Mesenchymal stem cell (in vitro differentiated cells and primary cell): ENCODE measurements at places on chromosomes 2 and 18.

DNA sequence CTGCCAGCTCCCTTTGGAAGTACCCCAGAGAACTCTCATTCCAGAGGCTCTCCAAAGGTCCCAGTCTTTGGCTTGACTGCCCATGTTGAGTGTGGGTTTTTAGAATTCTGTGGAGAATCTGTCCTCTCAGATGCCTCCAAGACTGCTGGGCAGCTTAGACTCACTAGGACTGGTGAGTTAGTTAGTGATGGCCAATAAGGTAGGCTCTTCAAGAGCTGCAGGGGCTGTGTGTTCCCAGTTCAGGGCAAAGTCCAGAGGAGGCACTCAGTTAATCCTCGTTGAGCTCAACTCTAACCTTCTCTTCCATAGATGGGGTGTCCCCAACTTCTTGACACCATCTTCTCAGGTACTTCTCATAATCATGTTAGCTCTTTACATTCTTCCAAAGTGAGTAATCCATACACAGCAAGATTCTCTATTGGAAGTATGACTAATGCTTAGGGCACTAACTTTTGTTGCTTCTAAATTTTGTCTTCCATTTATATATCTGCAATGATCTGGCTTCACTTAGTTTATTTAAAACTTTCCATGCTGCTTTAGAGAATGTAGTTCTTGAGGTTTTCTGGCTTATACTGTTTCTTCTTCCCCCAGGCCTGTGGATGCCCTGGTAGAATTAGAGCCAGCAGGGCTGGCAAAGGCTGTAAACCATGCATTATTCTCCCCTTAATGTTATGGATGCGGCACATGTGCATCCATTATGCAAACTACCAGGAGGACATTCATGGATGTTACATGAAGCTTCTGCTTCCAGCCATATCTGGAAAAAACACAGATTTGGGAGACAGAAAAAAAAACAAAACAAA, 88.9 kb downstream of the POLE4 start:
- peak; percentile 29 for DNase-seq

GRCh38 chr18:45835057-45835636, 9.7 kb downstream of the SIGLEC15 start:
- no peak for DNase-seq

DNA sequence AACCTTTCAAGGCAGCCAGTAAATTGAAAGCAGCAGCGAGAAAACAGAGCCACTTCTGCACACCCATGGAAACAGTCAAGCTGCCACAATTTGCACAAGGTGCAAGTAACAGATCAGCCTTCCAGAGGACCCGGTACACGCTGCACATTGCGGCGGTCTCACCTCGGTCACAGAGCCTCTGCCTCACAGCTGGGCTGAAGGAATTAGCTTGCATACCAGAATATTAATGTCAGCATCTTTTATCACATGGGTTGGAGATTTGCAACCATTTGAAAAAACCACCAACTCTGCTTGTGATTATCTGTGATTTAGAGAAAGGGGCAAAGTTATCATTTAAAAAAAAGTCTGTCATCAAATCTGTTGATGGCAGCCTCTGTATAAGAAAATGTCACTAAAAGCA, 330.5 kb upstream of the TCF4 start:
- no peak for DNase-seq

DNA sequence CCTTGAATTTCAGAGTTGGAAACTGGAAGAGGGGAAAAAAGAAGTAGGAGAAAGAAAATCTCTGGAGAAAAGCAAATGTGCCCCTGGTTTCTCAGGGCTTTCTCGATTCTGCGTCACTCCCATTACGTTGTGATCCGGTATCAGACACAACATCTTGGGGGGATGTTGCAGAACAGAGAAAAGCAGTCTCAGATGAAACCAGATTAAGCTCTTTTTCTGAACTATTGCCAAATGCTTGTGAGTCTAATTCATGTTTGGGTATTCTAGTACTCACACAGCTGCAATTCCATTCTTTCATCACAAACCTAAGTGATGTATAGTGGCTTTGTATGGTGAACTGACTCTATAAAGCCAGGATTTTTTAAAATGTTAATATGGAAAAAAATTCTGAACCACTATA, 233.2 kb downstream of the TCF4 start:
- peak; percentile 13 for DNase-seq

DNA sequence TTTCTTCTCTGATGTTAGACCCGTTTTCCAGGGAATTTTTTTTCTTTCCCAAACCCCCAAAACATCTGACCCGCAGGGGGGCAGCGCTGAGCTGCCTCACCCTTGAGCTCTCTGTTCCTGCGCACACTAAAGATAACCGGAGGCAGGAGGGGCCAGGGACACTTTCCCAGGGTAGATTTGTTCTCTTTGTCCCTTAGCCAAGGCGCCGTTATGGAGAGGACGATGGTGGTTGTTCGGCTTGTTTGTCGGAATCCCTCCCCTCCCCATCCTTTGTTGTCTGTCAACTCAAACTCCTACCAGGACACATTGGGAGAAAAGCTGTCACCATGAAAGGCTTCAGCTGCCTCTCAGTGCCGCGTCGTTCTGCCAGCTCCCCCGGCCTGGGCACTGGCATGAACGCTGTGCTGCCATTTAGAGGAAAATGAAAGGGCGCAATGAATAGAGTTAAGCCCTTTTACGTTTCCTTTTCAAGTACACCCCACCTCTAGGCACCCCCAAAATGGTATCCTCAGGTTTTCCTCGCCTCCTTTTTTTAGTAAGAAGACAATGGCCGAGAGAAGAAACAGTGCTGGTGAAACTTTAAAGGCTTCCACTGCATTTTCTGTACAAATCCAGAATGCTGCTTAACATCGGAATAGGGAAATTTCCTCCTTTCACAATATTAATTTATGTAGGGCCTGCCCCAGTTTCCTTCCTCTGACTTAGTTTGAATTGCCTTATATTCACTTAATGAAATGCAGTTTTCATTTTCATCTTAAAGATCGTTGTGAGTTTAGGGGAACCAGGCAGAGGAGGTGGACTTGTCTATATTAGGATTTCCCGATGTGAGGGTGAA, 62.1 kb downstream of the RND3 start:
- peak; percentile 52 for DNase-seq

DNA sequence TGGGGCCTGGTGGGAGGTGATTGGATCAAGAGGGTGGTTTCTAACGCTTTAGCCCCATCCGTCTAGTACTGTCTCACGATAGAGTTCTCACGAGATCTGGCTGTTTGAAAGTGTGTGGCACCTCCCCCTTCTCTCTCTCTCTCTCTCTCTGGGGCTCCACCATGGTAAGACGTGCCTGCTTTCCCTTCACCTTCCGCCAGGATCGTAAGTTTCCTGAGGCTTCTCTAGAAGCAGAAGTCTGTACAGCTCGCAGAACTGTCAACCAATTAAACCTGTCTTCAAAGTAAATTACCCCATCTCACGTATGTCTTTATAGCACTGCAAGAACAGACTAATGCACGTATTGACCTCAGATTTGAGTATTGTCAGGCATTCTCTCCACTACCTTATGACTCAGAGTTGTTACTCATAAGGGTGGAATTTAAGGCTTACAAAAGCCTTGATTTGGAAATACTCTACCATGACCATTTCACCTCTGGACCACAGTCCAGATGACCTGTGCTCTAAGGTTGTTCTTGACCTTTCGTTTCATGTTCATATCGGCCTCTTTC, 99.5 kb upstream of the AGAP1 start:
- DNase-seq = peak; percentile 87

DNA sequence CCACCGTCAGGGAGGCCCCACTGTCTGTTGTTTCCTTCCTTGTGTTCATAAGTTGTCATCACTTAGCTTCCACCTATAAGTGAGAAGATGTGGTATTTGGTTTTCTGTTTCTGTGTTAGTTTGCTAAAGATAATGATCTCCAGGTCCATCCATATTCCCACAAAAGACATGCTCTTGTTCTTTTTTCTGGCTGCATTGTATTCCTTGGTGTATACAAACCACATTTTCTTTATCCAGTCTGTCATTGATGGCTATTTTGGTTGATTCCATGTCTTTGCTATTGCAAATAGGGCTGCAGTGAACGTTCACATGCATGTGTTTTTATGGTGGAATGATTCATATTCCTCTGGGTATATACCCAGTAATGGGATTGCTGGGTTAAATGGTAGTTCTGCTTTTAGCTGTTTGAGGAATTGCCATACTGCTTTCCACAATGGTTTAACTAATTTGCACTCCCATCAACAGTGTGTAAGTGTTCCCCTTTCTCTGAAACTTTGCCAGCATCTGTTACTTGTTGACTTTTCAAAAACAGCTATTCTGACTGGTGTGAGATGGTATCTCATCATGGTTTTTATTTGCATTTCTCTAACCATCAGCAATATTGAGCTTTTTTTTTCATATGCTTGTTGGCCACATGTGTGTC, 156.6 kb upstream of the NOSTRIN start:
- DNase-seq = no peak

- DNase-seq = no peak
Measured at GRCh38 chr18:76619261-76619620, 124.2 kb upstream of the ZNF516 start.

GRCh38 chr2:127763776-127764175, 47.2 kb downstream of the WDR33 start:
- DNase-seq = peak; percentile 49

GRCh38 chr18:40360558-40360957, 1594.5 kb upstream of the PIK3C3 start:
- no peak for DNase-seq

DNA sequence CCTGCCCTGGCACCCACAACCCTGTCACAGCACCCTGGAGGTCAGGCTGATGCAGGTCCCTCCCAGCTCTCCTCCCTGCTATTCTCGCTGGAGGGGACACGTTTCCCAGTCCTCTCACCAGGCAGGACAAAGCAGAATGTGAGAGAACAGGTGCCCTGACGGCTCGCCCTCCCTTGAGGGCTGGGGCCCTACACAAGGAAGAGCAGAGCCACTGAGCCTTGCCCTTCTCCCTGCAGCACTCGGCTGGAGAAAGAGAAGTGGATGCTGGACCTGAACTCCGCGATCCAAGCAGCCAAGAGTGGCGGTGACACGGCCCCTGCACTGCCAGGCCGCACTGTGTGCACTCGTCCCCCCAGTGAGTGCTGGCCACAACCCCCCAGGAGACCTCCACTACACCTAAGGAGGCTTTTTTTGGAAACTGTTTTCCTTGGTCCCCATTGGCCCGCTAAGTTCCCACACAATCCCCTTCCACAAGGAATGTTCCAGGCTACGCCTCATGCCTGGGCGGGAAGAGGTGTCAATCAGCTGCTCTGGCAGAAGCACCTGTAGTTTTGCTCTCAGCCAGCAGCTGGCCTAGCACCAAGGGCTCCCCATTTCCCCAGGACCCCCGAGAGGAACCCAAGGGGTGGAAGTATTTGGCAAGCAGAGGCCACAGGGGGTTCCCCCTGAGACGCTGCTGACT, 17.4 kb downstream of the STK25 start:
- no peak for DNase-seq

GRCh38 chr18:63062246-63062645, 257.3 kb downstream of the BCL2 start:
- no peak for DNase-seq

DNA sequence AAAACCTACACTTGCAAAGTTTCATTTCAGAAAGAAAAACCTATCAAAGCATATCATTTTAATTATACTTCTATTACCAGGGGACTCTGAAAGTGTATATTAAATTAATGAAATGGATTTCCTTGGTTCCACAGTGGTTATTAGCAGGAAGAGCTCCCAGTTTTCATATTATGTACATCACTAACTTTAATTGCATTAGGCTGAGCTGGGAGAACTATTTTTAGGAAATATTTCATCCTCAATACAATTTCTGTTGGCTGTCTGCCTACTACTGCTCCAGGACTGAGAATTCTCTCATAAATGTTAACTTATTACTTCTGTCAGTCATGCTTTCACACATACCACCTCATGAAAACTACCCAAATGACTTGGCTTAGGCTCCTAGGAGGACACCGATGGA, 301.4 kb downstream of the CMPK2 start:
- no peak for DNase-seq

DNA sequence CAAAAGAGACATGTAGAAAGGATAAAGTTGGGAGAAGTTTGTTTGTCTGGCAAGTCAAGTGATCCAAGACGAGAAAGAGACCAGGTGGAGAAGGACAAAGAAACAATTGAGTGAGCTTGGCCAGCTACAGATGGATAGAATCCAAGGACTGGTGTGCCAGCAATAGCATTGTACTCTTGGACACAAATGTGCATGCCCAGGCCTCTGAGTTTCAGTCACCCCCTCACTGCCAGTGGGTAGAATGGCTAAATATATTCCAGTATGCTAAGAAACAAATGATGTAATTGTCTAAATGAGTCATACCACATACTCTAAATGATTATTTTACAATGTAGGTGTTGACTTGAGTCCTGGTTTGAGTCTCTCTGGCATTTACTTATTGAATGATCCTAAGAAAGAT, 881.3 kb downstream of the LRRTM4 start:
- DNase-seq = peak; percentile 12

DNA sequence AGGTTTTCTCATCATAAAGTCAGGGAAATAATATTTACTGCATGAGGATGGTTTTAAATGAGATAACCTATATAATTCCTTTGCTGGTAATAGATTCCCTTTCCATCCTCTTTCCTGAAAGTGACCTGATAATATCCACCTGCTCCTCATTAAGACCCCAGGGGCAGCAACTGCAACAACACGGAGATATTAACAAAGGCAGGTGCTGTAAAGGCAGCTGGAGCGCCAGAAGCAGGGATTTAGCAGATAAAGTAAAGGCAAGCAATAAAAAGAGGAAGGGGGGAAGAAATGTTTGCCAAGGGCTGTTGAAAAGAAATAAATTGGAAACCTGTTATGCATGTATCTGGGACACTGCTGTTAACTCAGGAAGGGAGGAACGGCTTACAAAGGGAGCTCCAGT, 472.6 kb upstream of the KLHL29 start:
- no peak for DNase-seq

DNA sequence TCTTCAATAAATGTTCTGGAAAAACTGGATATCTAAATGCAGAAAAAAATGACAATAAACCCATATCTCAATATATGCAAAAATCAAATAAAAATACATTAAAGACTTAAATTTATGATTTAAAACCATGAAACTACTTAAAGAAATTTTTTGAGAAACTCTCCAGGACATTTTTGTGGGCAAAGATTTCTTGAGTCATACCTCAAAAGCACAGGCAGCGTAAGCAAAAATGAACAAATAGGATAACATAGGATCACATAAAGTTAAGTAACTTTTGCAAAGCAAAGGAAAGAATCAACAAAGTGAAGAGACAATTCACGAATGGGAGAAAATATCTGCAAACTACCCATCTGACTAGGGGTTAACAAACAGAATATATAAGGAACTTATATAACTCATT, 1545.5 kb downstream of the SUCLG1 start:
- no peak for DNase-seq

- DNase-seq = peak; percentile 67
Measured at GRCh38 chr2:30178618-30179434, 32.0 kb downstream of the YPEL5 start.
